ENCODE measurements at places on chromosomes 16 and 17.

- DNase-seq: no peak
Measured at GRCh38 chr17:79027274-79027924, 3.4 kb downstream of the C1QTNF1 start.

- DNase-seq: no peak
Measured at GRCh38 chr17:64978138-64978537, 58.9 kb upstream of the LRRC37A3 start.

- DNase-seq: no peak
Measured at GRCh38 chr17:6138761-6139446, 68.7 kb downstream of the WSCD1 start.

DNA sequence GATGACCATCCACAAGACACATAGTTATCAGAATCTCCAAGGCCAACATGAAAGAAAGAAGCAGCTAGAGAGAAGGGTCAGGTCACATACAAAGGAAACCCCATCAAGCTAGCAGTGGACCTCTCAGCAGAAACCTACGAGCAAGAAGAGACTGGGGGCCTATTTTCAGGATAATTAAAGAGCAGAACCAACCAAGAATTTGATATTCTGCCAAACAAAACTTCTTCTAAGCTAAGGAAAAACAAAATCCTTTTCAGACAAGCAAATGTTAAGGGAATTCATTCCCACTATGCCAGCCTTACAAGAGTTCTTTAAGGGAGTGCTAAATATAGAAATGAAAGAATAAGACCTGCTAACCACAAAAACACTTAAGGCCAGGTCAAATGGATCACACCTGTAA lies 47.8 kb downstream of the ITFG1 start:
- DNase-seq: no peak

DNA sequence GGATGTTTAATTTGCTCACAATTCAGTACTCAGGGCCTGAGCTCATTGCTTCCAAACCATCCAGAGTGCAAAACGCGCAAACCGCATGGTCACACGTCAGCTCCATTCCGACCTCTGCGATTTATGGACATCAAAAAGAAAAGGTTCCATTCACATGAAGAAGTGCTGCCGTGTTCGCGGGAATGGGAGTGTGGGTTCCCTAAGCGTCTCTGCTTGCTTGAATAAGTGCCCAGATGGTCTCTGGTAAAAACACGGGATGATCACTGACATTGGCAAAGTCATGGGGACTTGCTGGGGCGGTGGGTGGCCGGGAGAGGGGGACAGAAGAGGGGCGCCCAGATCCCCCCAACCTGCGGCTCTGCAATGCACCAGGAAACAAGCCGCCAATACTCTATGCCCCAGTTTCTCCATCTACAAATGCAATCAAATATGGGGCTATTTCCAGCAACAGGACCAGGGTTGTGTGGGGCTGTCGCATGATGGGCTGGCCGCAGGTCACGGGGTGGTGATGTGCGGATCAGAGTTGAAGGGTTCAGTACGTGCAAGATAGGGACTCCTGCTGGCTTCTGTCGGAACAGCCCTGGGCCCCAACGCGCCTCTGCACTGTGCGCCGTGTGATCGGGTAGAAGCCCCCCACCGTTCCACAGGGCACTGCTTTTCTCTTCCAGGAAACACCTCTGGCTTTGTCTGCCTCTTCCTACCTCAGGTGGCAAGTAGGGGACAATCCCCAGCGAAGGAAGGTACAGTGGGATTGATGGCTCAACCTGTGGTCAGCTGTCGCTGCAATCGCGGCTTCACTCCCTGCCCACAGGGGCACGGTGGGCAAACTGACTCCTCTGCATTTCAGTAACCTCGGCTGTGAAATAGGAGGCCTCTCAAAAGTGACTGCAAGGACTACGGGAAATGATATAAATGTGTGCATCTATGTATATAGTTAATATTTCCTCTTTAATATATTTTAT lies 11.2 kb downstream of the FOXF1 start:
- no peak for DNase-seq

DNA sequence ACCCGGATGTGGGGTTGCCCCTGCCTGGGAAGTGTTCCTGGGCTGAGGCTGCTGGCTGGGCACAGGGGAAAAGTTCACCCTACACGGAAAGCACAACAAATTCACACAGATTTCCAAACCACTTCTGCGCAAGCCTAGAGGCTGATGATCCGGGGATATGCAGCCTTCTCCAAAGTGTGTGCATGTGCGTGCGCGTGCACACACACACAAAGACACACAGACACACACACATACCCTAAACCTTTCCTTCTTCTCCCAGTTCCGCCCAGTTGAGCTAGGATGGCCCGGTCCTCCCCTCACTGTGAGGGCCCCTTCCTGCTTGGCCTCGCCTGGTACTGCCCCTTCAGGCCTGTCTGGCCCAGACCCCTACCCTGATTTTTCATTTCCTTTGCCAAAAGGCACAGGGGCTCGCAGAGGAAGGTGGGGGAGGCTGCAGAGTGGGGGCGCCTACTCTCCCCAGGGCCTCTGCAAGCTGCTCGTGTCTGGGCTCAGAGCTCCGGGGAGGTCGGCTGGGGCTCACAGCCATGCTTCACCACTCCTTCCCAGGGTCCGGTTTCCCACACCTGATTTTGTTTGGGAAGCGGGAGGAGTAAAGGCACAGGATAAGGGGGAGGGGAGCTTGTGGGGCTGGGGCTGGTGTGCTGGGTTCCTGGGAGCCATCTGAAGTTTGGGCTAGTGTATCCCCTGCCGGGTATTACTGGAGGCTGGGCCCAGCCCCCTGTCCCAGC lies 144.7 kb downstream of the ENGASE start:
- no peak for DNase-seq

DNA sequence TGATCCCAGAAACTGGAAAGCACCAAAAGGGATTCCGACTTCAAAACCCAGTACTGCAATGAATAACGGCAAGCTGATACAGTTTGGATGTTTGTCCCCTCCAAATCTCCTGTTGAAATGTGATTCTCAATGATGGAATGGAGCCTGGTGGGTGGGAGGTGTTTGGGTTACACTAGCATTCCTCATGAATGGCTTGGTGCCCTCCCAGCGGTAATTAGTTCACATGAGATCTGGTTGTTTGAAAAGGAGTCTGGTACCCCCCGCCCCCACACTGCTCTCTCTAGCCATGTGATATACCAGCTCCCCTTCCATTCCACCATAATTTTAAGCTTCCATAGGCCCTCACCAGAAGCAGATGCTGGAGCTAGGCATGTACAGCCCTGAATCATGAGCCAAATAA lies 40.1 kb downstream of the RANBP10 start:
- no peak for DNase-seq

DNA sequence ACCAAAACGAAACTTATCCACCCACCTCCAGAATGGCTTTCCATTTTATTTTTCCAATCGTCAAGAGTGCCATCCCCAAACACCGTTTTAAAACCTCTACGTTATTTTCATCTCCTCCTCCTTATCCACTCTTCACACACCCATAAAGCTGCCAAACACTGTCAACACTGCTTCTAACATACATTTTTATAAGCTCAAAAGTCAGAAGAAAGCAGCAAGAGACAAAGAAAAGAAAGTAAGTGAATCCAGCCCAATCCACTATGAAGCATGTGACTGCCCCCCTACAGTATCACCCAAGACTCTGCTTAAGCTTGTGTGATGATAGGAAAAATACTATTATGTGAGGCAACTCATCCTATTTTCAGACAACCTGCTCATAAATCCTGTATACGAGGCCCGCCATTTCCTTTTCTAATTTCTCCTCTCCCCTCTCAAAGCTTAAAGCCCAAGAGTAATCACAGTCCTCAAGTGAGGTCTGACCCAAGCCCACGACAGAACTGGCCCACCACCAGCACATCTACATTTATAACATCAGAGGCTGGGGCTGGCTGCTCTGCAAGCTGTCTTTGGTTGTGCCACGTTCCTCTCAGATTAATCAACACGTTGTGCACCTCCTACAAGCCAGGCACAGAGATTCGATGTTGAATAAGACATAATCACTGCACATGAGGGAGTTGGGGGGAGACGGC lies 16.3 kb downstream of the USP31 start:
- no peak for DNase-seq

GRCh38 chr16:56411624-56412023 lies 13.7 kb downstream of the AMFR start:
- DNase-seq: no peak

DNA sequence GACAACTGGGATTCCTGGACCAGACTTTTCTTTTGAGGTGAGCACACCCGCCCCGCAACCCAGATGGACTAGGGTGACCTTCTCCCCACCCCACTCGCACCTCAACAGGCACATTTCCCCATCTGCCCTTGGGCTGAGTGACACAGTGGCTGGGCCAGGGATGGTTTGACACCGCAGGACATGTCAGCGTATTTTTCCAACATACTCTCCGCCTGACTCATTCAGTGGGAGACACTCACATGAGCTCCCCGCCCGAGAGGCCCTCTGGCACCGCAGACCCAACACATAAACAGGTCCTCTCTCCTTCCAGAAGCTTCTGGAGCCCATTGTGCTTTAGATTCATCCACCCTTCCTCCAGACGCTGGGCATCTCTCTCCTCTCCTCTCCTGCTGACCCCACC lies 69.4 kb downstream of the ZDHHC7 start:
- DNase-seq: no peak

- DNase-seq: no peak
Measured at GRCh38 chr16:30942426-30942806, 6.5 kb upstream of the ORAI3 start.

GRCh38 chr16:70677499-70678120 lies 8.2 kb downstream of the MTSS2 start:
- no peak for DNase-seq

DNA sequence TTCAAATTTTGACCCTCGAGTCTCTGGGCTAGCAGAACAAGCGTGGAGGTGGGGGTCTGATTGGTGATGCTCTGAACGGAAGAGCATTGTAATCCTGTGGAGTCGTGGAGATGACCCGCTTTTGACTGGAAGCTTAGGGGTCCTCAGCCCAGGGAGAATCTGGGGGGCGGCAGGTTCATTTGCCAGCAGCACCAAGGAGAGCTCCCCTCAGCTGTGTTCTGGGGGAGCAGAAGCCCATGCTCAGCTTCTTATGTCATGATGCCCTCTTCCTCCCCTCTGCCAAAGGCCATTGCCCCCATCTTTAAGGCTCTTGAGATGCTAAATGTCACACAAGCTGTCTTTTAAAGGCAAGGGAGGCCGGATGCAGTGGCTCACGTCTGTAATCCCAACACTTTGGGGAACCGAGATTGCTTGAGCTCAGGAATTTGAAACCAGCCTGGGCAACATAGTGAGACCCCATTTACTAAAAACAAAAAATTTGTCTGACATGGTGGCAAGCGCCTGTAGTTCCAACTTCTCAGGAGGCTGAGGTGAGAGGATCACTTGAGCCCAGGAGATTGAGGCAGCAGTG lies 19.3 kb downstream of the LDHD start:
- no peak for DNase-seq

GRCh38 chr16:27109666-27110523 lies 43.2 kb downstream of the C16orf82 start:
- peak; percentile 52 for DNase-seq

DNA sequence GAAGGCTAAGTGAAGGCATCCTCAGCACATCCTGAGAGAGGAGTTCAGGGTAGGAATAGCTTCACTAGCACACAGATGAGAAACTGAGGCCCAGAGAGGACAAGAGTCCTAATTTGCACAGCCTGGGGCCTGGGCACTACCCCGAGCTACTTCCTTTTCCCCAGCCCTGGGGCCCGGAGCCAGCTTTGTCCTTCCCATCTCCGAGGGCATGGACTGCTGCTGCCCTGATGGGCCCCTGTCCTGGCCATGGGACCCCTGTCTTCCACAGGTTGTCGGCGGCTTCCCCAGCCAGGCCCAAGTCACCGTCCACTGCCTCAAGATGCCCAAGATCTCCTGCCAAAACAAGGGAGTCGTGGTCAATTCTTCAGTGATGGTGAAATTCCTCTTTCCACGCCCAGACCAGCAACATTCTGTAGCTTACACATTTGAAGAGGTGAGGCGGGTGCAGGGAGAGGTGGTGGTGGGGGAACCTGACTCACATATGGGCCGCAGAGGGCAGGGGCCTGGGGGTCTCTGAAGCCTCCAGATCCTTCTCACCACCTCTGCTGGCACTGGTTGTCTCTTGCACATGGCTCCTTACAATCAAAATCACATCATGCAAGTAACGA lies 11.4 kb upstream of the NLRC5 start:
- DNase-seq: no peak

DNA sequence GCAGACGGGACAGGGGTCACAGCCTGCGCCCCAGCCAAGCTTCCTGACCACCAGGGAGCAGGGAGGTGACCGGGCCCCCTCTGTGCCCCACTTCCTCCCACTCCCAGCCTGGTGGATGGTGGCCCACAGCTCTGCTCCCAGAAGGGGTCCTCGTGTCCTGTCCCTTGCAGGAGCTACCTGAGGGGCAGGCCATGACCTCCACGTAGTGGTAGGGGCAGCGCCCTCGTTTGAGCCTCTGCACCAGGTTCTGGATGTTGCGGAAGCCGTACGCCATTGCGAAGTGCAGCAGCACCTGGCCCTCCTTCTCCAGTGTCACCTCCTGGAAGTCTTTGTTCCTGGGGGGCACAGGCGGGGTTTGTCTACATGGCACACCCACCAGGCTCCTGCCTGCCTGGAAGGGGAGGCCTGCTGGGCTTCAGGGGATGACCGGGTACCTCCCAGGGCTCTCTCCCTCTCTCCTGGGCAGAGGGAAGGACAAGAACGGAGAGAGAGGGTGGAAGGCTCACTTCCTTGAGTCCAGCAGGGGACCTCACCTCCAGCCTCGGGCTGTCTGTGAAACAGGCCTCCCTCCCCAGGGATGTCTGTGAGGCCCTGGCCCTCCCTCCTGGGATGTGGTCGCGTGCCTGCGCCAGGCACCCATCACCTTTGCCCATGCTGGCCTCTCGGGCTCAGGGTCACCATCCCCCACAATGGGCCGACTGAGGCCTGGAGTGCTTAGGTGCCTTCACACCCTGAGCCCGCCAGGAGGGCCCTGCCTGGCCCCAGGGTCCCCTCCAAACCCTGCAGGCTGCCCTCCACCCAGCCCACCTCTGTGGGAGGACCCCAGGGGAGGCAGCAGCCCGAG lies 4.0 kb downstream of the HAGHL start:
- no peak for DNase-seq

DNA sequence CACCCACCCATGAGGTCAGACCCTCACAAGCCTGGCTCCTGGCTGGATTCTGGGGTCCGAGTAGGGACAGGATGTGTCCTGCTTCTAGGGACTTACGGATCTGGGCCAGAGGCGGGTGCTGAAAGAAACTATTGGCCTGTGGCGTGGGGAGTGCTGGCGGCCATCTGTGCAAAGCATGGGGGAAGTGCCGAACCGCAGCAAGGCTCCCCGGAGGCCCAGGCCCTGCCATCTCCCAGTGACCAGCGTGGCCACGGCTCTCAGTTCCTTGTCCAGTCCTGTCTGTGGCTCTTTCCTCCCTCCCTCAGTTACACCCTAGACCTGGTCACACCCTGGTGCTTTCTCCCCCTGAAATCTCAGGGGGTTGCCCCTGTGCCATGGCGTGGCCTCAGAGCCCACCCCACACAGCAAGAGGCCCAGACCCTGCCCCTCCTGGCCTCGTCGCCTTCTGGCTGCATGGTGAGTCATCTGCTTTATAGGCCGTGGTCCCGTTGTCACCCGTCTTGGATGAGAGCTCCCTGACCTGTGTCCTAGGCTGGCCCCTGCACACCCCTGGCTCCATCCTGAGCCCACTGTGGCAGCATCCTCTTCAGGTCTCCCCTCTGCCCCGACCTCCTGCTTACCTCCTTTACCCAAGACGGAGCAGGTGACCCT lies 54.5 kb downstream of the PRMT7 start:
- no peak for DNase-seq

- no peak for DNase-seq
Measured at GRCh38 chr17:50710025-50710424, 2.3 kb upstream of the ANKRD40 start.

Data from stimulated activated CD8-positive, alpha-beta memory T cell treated with anti-CD3 and anti-CD28 coated beads, Interleukin-7, amount 100 ng/mL, for 1 hour (primary cell).